SK-MEL-5 (cell line): ENCODE measurements at places on chromosomes 6 and 20. TPM values are rescaled to one million over a fixed set of nuclear protein-coding genes. Genes with fewer than 3 reads are reported as not detected.
A peak's percentile ranks its signal among the peaks of the same experiment; 100 is the strongest.

Gene KCNK16
- not detected in 2 replicates for total RNA-seq

Gene F13A1
- total RNA-seq = 0.03 TPM in 1 of 2 replicates, not detected in the other

Gene NT5E
- total RNA-seq = 15.2 and 15.4 TPM in 2 replicates

Gene PRDM13
- total RNA-seq = 2.6 and 3.5 TPM in 2 replicates

Gene TRIM10
- total RNA-seq = not detected in 2 replicates

Gene ESR1
- total RNA-seq = 0.26 and 1.7 TPM in 2 replicates

Gene MYB
- 1.3 and 2.0 TPM in 2 replicates for total RNA-seq

Gene MLN
- total RNA-seq = not detected in 2 replicates

Gene PTCHD4
- total RNA-seq = 8.4 and 8.9 TPM in 2 replicates

DNA sequence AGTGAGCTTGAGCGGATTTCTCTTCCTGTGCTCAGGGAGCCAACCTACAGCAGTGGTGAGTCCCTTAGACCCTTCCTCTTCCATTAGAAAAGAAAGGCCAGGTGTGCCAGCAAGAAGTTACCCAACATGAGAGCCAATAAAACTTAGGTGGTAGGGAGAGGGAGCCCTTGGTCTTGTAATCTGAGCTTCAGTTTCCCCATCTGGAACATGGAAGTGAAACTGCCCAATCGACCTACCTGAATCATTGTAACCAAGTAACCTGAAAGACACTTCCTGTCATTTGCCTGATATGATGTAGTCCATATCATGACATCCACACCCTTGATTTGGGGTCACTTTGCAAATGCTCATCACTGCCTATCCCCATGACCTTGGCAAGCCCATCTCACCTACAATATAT lies 66.4 kb downstream of the MDGA1 start:
- DNase-seq = no peak

- no peak for DNase-seq
Measured at GRCh38 chr6:12886961-12887775, 170.6 kb downstream of the PHACTR1 start.

GRCh38 chr6:13711324-13711732 lies 307 bp downstream of the RANBP9 start:
- DNase-seq = no peak

- no peak for DNase-seq
Measured at GRCh38 chr20:48776306-48776705, 51.5 kb downstream of the PREX1 start.

GRCh38 chr6:149500096-149500495 lies 15.3 kb upstream of the ZC3H12D start:
- DNase-seq = peak; percentile 11

DNA sequence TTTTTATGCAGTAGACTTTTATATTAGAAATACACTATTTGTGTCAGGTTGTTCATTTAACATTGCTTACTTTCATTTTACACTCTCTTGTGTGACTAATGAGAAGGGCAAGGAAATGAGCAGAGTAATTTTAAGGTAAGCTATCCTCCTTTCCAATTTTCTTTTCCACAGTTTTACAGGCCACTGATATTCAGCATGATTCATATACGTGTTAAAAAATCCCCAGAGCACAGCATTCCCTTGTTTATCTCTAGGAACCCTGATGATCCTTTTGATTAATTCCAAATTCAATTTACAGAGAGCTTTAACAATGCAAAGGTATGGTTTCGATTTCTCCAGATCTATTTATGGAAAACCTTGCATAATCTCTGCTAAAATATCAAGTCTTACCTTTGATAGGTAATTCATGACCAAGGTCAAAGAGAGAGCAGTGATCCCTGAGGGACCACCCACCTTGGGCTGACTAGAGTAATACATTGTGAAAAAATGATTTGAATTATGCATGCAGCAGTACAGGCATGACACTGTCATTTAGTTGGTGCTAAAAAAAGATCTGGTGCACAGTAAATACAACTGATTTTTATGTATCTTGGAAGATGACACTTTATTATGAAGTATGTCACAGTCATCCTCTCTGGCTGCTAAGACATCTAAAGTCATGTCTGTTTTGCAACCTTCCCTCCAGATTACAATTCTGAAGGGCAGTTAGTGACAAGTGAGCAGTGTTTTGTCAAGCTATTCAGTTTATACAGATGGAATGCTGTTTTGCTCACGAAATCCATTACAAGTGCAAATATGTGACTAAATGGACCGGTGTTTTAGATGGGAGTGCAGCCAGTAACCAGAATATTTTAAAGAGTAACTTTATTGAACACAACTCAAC lies 736.6 kb downstream of the EPHA7 start:
- DNase-seq = no peak

- no peak for DNase-seq
Measured at GRCh38 chr6:37624606-37625574, 72.8 kb downstream of the MDGA1 start.

GRCh38 chr6:44481056-44481455 lies 93.5 kb downstream of the CDC5L start:
- DNase-seq = no peak

GRCh38 chr6:154473324-154473723 lies 37.2 kb downstream of the CNKSR3 start:
- DNase-seq = no peak

DNA sequence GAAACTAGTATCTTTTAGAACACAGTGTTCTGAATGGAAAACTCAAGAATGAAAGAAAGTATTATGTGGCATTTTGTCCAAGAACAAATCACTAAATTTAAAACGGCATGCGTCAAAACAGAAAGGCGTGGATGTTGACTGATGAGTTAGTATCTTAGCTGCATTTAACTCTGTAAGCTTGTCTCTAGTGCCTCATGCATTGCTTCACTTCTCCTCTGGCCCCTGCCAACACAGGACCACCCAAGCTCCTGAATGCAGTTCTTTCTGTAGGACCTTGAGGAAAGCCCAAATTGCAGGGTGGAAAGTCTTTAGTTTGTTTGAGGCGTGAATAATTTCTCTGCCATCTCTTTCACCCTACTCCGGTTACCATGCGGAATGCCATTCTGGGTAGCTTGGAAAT lies 632.2 kb downstream of the COL12A1 start:
- no peak for DNase-seq

DNA sequence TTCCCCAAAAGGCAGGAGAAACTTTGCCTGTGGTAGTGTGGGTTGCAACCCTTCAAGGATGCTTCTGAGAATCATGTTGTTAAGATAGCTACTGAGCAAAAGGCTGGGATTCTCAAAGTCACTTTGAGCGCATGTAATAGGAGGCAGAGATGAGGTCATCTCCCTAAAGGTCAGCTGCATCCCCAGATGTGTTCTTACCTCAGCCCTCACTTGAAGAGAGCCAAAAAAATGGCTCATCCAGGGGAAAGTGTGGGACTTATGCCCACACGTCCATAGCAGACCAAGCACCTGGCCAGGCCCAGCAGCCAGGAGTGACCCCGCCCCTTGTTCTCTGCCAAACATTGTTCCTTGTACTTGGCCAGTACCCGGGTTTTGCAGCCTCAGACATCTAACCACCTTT lies 187.0 kb upstream of the BMP2 start:
- no peak for DNase-seq

DNA sequence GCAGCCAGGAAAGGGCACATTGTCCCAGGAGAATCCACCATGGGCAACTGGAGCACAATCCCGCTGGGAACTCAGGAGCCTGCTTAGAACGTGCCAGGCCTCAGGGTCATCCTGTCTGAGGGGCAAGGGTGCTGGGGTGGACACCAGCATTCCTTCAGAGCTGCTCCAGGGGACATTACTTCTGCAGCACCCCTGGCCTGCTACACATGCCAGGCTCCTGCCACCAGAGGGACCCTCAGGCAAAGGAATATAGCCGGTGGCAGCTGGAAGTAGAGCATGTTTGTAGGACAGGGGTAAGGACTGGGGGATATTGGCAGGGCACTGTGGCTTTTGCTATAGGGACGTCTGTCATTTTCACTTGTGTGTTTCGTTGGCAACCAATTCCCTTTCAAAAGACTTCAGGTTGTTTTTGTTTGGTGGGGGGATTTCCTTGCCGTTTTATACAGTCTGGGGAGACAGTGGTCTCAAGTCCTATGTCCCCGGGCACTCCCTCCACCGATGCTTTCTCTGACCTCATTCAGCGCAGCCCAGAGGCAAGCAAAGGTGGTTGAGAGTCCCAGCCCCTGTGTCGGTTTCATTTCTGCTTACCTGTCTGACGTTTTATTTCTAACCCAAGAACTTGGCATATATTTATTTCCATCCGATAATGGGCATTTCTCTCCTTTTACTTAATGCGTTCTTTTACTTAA lies 130.8 kb downstream of the JPH2 start:
- peak; percentile 63 for DNase-seq

DNA sequence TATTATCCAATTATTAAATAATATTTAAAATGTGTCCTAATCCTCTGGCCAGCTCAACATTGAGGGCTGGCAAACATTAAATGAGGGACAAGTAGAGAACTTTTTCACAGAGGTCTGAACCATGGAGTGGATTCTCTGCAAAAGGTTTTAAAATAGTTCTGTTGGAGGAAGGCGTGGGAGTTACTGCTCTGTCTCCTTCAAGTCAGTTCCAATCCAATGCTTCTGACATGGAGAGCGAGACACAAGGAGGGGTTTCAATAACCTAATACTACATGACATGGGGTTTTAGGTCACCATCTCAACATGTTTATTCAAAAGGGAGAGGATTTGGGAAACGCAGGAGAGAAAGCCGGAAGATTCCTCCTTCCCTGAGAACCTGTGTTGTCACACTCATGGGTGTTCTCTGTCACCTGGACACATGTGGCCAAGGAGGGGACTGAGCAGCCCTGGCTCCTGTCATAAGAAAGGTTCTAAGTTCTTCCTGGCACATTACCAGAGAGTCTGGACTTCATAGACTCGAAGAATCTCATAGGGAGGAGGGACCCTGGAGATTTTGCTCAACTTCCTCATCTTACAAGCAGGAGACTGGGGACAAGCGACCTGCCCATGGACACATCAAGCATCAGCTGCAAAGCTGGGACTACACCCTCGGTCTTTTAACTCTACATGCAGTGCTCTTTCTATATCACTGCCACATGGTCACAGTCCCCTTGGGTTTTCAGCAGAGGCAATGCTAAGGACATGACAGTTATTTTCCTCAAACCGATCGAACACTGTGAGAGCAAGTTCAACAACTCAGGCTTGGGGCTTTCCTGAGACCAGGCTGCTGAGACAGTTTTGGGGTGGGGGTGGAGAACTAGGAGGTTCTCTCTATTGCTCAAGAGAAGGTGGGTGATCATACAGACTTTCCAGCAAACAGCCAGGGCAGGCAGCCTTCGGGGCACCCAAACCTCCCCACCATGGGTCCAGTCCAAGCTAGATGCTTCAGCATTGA lies 38.6 kb downstream of the PRDM1 start:
- no peak for DNase-seq

- DNase-seq = no peak
Measured at GRCh38 chr20:16390991-16391390, 182.3 kb downstream of the KIF16B start.

DNA sequence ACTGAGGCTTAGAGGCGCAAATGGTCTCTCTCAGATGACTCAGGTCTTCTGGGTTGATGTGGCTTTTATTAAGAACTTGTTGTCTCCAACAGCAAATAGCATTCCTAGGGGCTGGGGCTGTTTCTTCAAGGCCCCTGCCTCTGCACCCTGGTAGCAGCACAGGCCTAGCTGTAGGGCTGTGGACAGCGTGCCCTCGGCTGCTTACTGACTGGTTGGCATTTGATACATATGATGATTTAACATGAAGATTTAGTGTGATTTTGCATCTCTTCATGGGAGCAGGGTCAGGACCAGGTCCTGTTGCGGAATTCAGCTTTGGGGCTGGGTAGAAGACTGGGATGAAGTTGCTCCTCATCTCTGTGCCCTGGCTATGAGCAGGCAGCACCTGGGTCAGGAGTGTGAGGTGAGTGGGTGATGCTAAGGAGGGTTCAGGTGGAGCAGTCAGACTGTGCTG lies 24.3 kb upstream of the IER3 start:
- no peak for DNase-seq

DNA sequence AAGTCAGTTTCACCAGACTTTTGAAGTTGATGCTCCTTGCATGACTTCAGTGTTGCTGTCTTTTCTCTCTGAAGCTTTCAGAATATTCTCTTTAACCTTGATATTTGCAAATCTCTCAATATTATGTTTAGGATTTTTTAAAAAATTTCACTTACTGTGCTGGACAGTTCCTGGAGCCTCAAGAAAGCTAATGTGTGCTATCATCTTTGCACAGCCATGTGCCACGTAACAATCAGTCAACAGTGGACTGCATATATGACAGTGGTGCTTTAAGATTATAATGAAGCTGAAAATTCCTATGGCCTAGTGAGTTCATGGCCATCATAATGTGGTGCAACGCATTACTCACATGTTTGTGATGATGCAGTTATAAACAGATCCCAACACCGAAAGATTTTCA lies 59.1 kb upstream of the OGFRL1 start:
- no peak for DNase-seq

DNA sequence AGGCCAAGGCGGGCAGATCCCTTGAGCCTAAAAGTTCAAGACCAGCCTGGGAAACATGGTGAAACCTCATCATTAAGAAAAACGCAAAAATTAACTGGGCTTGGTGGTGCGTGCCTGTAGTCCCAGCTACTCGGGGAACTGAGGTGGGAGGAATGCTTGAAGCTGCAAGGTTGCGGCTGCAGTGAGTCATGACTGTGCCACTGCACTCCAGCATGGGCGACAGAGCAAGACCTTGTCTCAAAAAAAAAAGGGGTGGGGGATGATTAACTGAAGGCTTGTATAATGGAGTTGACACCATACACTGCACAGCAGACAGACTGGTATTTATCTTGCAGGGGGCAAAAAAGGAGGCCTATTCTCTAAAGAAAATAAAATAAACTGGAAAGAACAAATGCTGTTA lies 27.7 kb downstream of the SRPK1 start:
- DNase-seq = no peak

- peak; percentile 12 for DNase-seq
Measured at GRCh38 chr6:22471132-22471690, 98.2 kb upstream of the HDGFL1 start.

DNA sequence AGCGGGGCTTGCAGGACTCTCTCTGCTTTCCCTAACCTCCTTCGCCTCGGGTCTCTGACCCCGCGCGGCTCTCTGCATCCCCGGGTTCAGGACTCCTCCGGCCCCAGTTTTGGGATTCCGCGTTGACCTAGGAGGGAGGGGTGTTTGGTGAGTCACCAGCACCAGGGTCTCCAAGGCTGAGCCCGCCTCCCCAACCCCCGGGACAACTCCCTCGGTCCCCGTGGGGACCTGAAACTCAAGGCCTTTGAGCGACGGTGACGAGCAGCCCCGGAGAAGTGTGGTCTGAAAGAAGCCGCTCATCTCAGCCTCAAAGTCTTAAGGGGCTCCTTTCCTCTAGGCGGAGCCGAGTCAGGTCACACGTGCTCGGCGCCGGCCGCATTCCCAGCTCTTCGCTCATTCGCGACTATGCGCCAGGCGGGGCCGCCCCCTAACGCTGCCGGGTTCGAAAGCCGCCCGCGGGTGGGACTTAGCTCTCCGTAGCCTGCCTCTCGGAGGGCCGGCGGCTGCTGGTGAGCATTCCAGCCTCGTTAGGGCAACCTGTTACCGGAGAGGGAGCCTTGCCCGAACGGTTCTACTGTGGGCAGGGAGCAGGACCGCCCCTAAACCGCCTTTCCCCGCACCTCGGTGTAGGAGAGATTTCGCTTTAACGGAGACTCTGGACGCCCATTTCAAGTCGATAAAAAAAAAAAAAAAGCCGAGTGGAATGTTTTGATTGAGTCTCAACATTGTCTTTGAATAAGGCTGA lies 3.0 kb upstream of the PRDM13 start:
- DNase-seq = no peak
